ENCODE measurements at places on chromosomes 1 and 21.

GRCh38 chr1:28981210-28981609 lies 66.8 kb downstream of the EPB41 start:
- DNase-seq = no peak

- DNase-seq = no peak
Observed at GRCh38 chr1:201185527-201186128, 5.0 kb upstream of the IGFN1 start.

GRCh38 chr1:163046071-163046470 lies 23.1 kb upstream of the RGS4 start:
- no peak for DNase-seq

DNA sequence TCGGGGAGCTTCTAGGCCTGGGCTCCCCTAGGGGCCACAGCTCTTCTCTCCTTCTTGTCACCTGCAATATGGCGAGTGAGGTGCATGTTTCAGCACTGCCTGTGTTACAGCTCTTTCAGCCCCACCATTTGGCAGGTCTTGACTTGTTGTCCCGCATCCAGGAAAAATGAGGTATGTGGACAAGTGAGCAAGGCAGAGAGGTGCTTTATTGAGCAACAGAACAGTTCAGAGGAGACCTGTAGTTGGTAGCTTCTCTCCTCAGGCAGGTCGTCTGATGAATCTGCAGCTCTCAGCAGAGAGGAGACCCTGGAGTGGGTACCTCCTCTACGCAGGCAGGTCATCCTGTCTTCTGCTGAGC lies 208.2 kb upstream of the USP25 start:
- no peak for DNase-seq

DNA sequence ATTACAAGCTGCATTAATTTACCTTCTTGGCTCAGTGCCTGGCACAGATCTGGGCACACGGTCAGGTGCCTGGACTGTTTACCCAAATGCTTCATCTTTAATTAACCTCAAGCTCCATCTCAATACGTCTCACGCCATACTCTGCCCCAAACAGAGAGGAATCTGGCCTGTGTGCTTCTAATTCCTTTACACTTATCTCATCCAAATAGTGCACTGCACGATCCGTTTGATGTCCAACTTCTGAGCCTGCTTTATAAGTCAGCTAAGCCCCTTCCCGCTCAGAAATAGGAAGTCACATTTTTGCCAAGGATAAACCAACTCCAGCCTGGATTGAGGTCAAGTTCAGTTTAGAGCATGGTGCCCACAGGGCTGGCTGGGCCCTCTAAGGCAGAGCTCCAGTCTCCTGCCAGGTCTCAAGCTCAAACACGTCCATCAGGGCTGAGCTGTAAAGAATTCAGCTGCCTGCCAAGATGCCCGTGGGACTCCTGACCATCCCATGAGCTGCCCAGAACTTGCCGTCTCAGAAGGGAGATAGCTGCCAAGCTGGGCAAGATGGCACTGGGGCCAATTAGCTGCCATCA lies 233.5 kb downstream of the TRABD2B start:
- no peak for DNase-seq

DNA sequence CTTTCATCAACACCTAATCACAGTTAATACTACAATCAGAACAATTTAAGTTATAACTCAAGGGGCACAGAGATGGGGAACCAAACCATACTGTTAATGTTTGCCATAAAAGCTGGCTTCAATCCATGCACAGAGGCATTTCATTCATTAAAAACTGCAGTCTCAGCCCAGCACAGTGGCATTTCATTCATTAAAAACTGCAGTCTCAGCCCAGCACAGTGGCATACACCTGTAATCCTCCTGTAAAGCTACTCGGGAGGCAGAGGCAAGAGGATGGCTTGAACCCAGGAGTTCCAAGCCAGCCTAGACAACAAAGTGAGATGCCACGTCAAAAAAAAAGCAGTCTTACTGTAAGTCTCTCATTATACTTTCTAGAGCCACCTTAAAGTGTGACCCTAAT lies 29.2 kb downstream of the ARID4B start:
- DNase-seq = no peak

GRCh38 chr1:58580186-58580585 lies 3.1 kb upstream of the TACSTD2 start:
- DNase-seq = no peak

- DNase-seq = peak; percentile 14
Observed at GRCh38 chr21:27703791-27704190, 736.9 kb upstream of the ADAMTS5 start.

- no peak for DNase-seq
Observed at GRCh38 chr1:55860798-55861519, 645.8 kb upstream of the USP24 start.

DNA sequence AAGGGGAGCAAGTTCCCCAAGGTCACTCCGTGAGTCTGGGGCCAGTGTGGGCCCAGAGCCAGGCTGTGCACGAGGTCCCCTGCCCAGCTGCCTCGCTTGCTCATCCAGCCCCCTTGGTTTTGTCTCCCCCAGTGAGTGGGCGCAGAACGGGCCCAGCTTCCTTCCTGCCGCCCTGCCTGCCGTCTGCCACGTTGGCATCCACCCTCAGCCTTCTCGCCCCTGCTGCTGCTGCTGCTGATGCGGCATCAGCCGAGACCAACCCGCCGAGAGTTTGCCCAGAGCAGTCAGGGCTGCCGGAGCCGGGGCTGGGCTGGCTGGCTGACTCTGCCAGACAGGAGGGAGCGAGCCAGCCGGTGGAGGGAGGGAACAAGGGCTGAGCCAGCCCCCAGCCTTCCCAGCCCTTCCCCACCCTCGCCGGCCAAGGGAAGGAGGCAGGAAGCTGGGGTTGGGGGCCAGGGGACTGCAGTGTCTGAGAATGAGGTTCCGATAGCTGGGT lies 31.4 kb upstream of the WASF2 start:
- no peak for DNase-seq

- DNase-seq = no peak
Observed at GRCh38 chr1:87647430-87648177, 318.9 kb downstream of the LMO4 start.

DNA sequence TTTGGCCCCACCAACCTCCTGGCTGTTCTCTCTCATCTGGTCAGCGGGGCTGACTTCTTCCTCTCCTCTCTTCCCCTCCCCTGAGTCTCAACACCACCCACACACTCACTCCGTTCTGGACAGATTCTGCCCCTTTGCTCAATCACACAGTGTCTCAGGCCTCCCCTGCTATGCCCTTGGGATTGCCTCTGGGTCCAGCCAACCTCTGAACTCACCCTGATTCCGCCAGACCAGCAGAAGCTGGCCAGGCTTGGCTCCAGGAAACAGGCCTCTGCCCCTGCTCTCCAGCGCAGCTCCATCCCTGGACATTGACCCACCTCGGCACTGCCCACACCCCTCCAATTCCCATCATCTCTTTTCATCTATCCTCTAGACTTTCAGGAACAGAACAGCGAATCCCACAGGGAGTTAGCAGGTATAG lies 22.1 kb downstream of the AHDC1 start:
- DNase-seq = no peak

- no peak for DNase-seq
Observed at GRCh38 chr1:221664253-221664652, 77.6 kb downstream of the DUSP10 start.

GRCh38 chr1:17600321-17600720 lies 60.8 kb downstream of the ARHGEF10L start:
- no peak for DNase-seq

GRCh38 chr1:18249631-18250030 lies 142.0 kb downstream of the IGSF21 start:
- no peak for DNase-seq

DNA sequence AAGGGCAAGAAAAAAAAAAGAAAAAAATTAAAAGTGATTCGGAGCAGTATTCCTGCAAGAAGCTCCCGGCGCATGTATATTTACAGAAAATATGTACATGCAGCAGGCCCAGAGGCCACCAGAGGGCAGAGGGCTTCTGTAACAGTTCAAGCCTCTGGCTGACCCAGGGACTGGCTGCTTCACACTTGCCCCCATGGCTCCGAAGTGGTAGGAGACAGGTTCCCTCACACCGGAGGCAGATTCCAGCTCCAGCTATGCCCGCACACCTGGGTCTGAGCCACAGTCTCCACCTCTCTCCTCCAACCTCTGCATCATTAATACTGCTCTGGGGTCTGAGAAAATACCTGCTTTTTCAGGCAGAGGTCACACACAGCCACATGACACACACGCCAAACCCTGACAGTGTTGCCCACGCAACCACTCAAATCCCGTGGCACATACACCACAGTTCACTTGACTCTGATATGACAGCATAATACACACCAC lies 2.2 kb upstream of the ARHGAP30 start:
- DNase-seq = no peak

GRCh38 chr1:84724128-84724860 lies 34.0 kb upstream of the SSX2IP start:
- DNase-seq = no peak

- no peak for DNase-seq
Observed at GRCh38 chr21:28799926-28800325, 192.8 kb downstream of the LTN1 start.

- no peak for DNase-seq
Observed at GRCh38 chr1:118815909-118816308, 172.2 kb downstream of the TBX15 start.

GRCh38 chr1:30762930-30763650 lies 5.5 kb upstream of the LAPTM5 start:
- DNase-seq = no peak

DNA sequence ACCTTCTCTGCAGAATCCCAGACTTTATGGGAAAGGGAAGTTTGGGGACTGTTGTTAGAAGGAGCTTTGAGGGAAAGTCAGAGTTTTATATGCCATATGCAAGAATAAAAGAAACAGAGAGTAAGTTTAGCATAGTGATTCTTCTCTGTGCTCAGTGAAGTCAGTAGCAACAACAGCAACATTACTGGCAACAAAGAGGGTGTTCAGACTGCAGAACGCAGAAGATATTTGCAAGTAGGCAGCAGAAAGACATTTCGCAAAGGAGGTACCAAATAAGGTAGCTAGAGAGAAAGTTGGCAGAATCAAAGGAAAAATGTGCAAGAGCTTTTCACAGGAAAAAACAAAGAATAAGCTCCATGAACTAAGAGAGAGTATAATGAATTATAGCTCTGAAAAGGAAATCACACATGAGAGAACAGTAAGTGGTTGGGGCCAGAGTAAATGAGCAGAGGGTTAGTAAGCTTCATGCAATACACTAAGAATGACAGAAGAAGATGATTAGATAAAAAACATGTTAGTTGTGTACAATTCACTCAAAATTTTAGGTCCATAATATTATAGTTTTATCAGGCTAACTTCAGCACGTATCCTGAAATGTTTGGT lies 98.1 kb downstream of the NEGR1 start:
- DNase-seq = no peak

DNA sequence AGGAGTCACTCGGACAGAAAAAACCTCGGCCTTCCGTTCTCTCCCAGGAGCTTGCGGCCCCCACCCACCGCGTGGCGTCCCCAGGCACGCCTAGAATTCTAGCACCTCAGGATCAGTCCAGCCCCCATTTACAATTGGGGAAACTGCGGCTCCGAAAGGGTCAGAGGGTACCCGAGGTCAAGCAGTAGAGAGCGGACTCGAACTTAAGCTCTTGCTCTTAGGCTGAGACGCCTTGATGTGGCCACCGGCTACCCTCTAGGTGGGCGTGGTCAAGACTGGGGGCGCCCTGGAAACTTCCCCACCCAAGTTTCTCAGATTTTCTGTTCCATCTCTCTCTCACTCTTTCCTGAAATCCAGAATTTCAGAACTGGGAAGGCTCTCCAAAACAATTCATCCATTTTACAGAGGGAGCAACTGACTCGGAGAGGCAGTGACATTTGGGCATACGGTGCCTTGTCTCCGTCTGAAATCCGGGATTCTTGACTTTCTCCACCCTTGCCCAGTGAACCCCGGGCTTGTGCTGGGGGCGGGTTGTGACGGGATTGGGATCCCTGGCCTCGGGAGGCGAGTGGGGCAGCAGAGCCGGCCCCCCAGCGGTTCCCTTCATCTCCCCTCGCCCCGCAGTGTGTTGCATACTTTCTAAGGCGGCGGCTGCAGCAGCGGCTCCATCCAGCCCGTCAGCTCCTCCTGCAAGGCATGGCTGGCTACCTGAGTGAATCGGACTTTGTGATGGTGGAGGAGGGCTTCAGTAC lies 777 bp downstream of the AZIN2 start:
- no peak for DNase-seq

DNA sequence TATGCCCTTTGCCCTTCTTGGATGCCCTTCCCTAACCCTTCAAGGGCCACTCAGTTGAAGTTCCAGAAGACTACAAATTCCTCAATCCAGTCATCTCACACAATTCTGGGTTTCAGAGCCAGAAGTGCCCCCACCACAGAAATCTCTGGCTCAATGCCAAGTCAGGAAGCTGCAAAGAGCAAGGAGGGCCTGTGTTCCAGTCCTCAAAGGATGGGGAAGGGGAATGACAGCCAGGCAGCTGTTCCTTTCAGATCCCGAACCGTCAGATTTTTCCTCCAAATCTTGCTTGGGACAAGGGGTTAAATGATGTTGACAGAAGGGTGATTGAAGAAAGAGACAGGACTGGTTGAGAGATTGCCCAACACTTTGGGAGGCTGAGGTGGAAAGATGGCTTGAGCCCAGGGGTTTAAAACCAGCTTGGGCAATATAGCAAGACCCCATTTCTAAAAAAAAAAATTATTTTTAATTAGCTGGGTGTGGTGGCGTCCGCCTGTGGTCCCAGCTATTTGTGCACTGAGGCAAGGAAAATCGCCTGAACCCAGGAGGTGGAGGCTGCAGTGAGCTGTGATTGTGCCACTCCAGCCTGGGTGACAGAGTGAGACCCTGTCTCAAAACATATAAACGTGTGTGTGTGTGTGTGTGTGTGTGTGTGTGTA lies 716 bp upstream of the HPDL start:
- DNase-seq = no peak

- DNase-seq = no peak
Observed at GRCh38 chr1:1629430-1630190, 2.4 kb upstream of the MMP23B start.

GRCh38 chr1:246165826-246166709 lies 341.0 kb downstream of the SMYD3 start:
- DNase-seq = no peak

DNA sequence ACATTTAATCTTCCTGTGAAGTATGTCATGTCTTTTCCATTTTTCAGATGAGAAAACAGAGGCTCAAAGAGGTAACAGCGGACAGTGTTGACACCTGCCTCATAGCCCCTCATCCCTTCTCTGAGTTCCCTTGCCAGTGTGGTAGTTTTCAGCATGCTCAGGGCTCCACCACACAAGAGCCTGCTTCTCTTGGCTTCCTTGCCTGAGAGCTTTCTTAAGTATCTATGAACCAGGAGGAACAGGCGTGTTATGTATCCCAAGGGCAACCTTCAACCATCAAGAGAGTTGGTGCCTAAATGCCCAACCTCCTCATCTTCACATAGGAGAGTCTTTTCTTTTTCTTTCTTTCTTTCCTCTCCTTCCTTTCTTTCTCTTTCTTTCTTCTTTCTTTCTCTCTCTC lies 5.9 kb upstream of the PAFAH2 start:
- no peak for DNase-seq

- DNase-seq = no peak
Observed at GRCh38 chr21:14353726-14354125, 29.2 kb downstream of the HSPA13 start.

DNA sequence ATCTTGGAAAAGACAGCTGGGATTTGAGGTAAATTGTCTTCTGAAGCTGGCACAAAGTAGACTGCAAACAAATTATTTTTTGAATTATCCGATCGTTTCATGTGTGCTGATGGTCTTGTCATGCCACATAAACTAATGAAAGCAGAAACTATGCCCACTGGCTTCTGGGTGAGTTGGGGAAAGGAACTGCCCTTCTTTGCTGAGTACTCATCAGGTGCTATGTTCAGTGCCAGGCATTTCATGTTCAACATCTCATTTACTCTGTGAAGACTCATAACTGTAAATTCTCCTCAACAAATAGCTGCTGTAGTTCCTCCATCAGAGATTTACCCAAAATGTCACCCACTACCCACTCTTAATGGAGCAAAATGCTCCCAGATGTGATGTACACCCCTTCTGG lies 1.2 kb downstream of the TRIT1 start:
- DNase-seq = no peak

Measured in forelimb muscle (tissue), 1 donor.